Activated CD4-positive, alpha-beta T cell treated with anti-CD3 and anti-CD28 coated beads, Interleukin-2, Interleukin-6, amounts not matched to agents 100 ng/mL and 50 ng/mL, durations not matched to agents 16 hours and 8 hours (primary cell): ENCODE measurements at places on chromosomes 3 and 15.
A peak's percentile ranks its signal among the peaks of the same experiment; 100 is the strongest.

DNA sequence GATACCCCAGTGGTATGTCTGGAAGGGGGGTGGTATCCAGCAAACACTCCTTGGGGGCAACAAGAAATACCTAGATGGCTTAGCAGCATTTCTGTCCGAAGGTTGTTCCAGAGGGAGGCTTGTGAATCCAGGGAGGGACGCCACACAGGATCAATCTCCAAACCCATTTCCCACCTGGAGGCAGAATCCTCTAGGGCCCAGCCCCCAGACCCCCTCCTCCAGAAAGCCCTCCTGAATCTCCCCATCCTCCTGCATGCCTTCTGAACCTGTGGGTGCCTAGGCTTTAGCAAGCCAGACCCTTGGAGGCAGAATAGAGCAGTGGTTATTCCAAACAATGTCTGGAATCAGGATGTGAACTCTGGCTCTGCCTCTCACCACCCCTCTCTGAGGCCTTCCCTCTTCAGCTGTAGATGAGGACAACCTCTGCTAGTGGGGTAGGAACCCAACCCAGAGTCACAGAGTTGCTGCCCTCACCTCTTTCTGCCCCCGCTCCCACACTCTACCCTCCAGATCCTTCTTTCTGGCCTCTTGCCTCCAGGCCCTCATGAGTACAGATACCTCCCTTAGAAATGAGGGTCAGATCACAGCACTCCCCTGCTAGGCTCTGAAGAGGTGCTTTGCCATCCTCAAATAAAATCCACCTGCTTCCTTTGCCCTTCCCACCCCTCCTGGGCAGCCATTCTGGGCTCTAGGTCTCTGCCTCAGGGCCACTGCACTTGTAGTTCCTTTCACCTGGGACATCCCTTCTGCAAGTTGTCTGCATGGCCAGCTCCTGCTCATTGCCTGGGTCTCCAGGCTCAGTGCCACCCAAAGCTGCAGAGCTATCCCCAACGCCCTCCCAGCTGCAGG lies 8.1 kb downstream of the CISH start:
- DNase-seq, result no peak

GRCh38 chr3:44128057-44128775 lies 113.5 kb upstream of the TOPAZ1 start:
- no peak for DNase-seq

DNA sequence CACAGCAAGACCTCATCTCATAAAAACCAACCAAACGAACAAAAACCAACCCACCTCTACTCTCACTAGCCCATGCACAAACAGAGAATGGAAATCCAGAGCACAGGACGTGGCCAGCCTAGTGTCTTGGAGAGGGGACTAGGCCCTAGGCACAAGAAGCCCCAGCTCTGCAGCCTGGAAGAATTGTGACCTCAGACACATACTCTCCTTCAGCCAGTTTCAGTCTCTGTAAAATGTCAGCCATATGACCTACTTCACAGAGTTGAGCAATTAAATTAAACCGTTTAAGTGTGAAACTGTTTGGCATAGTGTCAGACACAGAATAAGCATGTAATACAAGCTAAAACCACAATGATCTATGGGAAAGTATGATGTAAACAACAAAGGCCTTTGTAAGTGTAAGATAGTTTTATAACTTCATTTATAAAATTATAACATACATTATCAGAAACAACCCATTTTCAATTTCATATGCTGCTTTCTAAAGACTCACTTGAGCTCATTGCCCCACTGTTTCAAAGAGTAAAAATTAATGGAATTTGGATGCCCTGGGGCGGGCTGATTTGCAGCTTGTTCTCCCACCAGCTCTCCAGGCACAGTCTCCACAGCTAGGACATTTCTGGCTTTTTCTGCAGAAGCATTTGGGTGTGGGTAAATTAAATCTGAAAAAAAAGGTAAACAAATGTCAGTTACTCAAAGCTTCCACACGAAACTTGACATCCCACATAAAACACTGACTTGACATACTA lies 32.9 kb downstream of the TBC1D2B start:
- peak; percentile 71 for DNase-seq

- DNase-seq, result no peak
Observed at GRCh38 chr15:87752250-87752951, 504.1 kb downstream of the NTRK3 start.

DNA sequence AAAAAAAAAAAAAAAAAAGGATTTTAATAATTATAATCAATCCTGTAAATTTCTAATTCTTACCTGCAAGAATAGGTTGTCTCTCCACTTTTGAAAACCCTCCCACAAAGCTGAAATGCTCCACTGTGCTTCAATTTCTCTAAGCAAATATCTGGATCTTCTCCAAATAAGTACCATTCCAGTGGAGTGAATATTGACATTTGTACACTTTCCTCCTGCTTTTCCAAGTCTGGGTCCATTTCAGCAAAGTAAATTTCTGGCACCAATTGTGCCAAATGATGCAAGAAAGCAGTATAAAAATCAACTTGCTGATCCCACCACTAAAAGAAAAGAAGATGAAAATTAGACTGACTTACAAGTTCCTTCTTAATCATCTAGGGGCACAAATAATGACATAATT lies 19.9 kb downstream of the UBR1 start:
- DNase-seq, result no peak

DNA sequence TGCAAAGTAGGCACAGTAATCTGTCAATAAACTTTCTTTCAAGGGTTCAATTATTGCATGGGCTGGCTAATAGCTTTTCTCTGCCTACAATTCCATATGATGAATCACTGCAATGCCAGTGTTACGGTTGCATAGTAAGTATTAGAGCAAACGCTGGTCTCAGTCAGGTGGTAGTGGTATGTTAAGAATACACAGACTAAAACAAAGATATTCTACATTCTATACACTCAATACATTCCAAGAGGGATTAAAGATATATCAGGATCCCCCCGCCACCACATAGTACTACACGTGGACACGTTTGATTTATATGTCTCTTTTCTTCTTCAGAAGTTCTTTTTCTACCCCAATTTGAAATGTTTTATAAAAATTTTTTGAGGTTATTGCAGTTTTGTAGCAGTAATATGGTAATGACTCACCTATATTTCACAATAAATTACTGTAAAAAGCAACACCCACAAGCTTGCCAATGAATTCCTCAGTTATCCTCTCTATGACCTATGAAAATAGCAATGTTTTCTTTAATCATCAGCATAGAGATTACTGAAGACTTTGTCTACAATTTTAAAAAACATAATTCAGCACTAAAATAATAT lies 68.2 kb downstream of the CD200R1L start:
- DNase-seq, result no peak

DNA sequence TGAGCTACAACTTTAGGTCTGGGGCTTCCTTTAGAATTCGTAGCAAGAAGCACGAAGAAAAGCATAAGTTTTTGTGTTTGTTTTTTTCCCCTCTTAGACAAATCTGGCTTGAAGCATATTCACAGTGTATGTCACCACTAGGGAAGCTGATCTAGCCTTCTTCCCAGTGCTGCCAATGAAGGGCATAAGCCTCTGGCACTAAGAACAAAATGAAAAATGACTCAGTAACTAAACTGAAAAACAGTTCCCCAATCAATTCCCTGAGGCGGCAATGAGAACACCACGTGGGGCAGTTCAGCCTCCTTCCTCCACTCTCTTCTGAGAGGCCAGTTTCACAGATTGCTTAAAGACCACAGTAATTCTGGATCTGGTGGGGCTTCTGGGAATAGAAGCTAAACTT lies 338.1 kb downstream of the GAP43 start:
- no peak for DNase-seq

- no peak for DNase-seq
Observed at GRCh38 chr3:175274056-175274455, 414.9 kb downstream of the NAALADL2 start.

GRCh38 chr3:129123314-129124060 lies 1.9 kb upstream of the RAB43 start:
- no peak for DNase-seq

DNA sequence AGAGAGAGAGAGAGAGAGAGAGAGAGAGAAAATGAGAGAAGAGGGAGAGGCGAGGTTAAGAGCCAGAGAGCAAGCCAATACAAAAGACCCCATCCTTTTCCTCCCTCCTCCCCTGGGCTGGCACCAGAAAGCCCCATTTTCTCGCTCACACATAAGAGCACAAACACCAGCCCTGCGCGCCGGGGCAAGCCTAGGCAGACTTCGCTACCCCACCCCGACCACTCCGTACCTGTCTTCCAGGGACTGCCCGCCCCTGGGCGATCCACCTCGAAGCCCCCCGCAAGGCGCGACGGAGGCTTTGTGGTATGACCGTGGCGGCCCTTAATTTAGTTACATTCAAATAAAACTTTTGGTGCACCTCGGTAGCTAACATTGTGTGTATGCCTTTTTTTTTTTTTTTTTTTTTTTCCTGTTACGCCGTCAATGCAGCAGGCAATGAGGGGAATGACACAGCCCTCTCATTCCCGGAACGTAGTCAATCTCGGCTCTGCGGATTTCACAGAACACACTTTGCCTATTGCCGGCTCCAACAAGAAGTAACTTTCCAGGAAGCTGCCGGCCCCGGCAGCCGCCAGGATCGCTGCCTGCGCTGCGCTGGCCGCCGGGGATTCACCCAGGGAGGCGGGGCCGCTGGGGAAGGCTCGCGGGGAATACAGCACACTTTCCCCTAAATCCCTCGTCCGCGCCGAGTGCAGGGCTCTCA lies 7.7 kb downstream of the BCL6 start:
- peak; percentile 70 for DNase-seq

DNA sequence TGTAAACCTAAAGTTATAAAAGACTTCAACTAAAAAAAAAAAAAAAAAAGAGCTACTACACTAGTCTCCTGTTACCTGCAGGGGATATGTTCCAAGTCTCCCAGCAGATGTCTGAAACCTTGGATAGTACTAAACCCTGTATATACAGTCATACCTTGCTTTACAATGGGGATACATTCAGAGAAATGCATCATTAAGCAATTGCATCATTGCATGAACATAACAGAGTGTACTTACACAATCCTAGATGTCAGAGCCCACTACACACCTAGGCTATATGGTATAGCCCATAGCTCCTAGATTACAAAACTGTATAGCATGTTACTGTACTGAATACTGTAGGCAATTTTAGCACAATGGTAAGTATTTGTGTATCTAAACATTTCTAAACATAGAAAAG lies 119.1 kb downstream of the GMPS start:
- DNase-seq, result no peak

GRCh38 chr3:65732051-65732935 lies 306.4 kb downstream of the MAGI1 start:
- DNase-seq, result peak; percentile 56

- DNase-seq, result no peak
Observed at GRCh38 chr15:74613953-74614743, 1.5 kb upstream of the CLK3 start.

DNA sequence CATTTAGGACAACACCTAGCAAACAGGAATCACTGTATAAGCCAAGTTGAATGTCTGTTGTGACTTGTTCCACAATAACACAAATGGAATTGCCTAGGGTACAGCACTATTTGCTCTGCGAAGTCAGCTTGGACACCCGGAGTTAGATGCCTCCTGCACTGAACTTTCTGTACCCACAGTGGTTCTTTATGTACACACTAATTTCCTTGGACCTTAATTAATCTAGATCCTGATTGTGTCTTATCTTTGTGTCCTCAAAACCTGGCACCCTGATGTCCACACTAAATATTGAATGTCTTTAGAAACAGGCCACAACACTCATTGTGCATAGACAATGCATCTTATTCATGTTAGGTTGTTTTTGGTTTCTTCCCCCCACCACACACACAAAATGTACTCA lies 278.9 kb upstream of the NR2F2 start:
- DNase-seq, result no peak

DNA sequence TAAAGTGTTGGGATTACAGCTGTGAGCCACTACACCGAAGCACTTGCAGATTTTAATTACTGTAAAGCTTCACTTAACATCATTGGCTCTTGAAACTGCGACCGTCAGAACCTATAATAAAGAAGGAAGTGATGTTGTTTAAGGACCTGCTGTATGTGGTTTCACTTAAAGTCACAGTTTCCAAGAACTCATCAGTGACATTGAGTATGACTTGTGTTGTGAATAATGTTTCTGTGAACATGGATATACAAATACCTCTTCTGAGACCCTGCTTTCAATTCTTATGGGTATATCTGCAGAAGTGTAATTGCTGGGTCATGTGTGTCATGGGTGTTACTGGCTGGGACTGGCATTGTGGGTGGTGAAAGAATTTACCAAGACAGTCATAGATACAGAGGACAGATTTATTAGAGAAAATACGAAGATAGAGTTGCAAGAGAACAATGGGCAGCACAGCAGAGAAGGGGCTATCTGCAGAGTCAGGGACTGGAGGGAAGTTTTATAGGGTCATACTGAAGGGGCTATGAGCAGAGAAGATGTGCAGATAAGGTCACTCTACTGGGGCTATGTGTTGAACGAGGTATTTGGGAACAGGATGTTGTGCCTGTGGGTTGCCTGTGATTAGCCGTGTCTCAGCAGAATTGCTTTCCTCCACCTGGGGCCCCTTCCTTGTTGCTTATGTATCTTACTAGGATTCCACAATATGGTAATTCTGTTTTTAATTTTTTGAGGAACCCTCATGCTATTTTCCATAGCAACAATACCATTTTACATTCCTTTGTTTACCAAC lies 4.5 kb downstream of the NDUFB5 start:
- peak; percentile 81 for DNase-seq

GRCh38 chr15:81326466-81327212 lies 2.7 kb upstream of the STARD5 start:
- DNase-seq, result no peak

- DNase-seq, result no peak
Observed at GRCh38 chr15:90019611-90020010, 18.5 kb downstream of the ZNF710 start.

DNA sequence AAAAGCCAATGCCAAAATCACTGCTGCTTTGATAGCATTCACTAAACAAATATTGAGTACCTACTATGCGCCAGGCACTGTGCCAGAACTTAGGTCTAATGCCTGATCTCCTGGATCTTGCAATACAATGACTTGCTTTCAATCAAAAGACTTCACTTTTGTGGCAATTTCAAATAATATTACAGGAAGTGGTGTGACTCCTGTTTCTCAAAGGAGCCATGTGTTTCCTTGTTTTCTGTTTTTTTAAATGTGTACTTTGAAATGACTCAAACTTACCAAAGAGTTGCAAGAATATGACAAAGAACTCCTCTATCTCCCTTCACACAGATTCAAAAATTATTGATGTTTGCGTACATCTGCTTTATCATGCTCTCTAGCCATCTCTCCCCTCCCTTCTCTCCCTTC lies 18.3 kb downstream of the OSBPL10 start:
- peak; percentile 16 for DNase-seq

DNA sequence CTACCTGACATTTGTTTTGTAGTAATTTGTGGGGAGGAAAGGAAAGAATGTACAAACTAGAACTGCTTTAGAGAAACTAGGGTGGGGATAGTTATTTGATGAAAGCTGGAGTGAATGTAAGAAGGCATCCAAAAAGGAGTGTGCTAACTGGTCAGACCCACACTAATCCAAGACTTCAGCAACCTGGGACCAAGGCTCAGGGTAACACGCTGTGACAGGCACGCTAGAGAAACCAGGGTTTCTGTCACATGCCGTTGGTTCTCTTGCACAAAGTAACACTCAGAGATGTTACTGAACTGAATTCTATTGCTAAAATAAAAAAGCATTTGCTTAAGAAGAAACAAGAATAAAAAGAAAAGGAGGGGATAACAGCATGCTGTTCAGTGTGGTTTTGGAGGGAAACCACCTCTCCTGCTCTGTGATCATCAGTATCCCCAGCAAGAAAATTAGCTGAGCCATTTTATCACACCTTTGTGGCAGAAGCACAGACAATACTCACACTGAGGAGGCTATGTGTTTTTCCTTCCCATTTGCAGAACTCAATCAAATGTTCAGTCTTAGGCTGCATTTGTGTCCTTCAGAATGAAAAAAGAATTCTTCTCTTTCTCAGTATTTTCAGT lies 2.8 kb upstream of the CCDC80 start:
- DNase-seq, result peak; percentile 47
